ENCODE measurements at places on chromosomes 4 and X.
A peak's percentile ranks its signal among the peaks of the same experiment; 100 is the strongest.

DNA sequence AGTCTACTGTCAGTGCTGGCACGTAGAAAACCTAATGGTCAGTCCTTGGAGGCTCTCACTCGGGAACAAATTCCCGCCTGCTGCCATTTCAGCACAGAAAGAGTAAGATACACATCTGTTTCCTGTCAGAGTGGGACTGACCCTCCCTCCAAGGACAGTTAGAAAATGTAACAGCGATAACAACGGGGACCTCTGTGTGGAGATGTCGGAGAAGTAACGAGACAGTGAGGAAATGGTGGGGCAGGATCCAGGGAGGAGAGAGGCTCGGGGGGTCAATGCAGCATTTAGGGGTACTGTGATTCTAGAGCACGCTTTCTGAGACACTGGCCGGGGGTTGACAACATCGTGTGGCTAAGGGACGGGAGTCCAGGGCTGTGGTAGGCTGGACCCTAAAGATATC lies 36.0 kb upstream of the SORCS2 start:
- DNase-seq: no peak

DNA sequence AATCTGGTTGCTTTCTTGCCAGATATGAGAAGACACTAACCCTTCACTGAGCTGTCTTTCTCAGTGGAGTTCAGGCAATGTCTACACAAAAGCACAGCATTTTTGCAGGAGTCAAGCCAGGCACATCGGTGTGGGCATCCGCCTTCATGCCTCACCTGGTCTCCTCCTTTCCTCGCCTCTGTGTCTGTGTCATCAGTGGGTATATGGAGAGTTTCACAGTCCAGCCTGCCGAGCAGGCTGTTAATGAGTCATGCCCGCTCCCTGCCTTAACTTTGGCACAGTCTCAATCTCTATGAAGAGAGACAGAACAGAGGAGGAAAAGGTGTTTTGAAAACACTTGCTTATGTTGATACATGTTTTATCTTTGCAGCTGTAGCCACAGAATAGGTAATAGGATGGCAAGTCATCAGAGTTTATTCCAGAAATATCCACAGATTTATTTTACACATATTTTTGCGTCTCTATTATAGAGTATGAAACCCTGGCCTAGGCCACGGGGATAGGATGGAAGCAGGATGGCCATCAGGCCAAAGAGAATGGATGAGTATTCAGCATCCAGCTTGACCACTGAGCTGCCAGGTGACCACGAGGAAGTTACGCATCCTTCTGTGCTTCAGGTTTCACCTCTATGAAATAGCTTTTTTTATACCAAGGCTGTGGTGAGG lies 32.8 kb upstream of the MAML3 start:
- DNase-seq: no peak

GRCh38 chr4:67512501-67512900 lies 32.8 kb downstream of the CENPC start:
- no peak for DNase-seq

DNA sequence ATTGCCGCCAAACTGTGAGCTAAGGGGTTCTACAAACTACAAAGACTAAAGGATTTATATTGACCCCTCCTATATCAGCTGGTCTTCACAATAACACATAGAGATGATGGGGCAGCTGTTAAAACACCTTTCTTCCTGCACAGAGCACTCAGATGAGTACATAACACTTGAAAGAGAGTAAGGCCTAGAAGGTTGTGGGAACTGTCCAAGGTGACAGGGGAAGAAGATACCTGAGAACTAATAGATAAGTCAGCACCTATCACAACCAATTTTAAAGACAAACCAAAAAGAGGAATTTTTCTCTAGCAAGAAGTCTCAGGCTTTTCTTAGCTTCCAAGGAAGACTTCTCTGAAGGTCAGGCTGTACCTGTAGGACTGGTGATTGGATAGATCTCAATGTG lies 19.1 kb upstream of the CXCL6 start:
- no peak for DNase-seq

- DNase-seq: no peak
These were observed 64.9 kb downstream of the POLR2B start for GRCh38 chr4:57043347-57044251.

- no peak for DNase-seq
These were observed 965.3 kb downstream of the CCSER1 start for GRCh38 chr4:91092398-91092980.

- no peak for DNase-seq
These were observed 12.0 kb downstream of the BST1 start for GRCh38 chr4:15714646-15715435.

- DNase-seq: no peak
These were observed 244.2 kb upstream of the MAB21L2 start for GRCh38 chr4:150337734-150338133.

- no peak for DNase-seq
These were observed 46.0 kb upstream of the SFRP2 start for GRCh38 chr4:153834901-153835300.

- no peak for DNase-seq
These were observed 9.6 kb upstream of the DLG3 start for GRCh38 chrX:70434914-70435586.

- DNase-seq: peak; percentile 10
These were observed 47.5 kb downstream of the CLDN34 start for GRCh38 chrX:10014462-10015354.

DNA sequence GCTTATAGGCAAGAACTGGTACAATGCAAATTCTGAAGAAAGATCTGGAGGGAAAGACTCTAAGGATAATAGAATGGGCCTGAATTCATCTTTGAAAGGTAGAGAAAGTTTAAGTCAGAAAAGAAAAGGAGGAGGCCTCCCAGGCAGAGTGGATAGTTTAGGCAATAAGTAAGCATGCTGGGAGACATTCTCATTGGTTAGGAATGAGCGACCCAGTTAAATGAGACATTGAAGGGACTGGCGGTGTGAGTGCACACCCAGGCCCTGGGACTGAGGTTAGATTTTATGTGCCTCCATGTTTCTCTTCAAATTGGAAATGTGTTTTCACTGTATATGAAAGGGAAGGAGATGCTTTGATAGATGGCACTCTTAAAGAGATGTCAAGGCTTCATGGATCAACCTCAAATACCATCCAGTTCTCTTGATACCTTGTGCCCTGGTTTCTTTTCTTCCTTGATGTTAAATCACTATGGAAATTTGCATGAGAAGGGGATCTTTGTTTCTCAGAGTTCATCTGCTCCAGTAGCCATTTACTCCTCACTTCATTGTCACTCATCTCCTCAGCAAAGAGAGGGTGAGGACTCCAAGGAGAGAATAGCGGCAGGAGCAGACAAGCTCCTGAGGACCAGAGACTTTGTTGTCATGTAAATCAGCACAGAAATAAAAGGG lies 584.2 kb upstream of the INTU start:
- no peak for DNase-seq

DNA sequence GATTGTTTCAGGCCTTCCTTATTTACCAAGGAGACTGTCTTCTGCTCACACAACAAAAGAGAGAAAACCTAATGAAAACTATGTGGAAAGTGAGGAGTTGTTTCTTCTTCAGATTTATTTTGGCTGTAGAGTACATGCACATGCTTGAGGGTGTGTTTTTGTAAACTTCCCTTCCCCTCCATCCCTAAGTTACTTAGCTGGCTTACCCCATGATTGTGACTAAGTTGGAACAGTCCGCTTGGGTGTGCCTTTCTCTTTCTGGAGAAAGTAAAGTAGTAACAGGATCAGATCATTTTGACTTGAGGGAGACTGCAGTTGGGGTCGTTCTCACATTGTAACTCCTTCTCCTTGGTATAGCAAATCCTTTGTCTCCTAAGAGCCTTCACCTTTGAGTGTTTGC lies 155.9 kb downstream of the RTL9 start:
- no peak for DNase-seq

DNA sequence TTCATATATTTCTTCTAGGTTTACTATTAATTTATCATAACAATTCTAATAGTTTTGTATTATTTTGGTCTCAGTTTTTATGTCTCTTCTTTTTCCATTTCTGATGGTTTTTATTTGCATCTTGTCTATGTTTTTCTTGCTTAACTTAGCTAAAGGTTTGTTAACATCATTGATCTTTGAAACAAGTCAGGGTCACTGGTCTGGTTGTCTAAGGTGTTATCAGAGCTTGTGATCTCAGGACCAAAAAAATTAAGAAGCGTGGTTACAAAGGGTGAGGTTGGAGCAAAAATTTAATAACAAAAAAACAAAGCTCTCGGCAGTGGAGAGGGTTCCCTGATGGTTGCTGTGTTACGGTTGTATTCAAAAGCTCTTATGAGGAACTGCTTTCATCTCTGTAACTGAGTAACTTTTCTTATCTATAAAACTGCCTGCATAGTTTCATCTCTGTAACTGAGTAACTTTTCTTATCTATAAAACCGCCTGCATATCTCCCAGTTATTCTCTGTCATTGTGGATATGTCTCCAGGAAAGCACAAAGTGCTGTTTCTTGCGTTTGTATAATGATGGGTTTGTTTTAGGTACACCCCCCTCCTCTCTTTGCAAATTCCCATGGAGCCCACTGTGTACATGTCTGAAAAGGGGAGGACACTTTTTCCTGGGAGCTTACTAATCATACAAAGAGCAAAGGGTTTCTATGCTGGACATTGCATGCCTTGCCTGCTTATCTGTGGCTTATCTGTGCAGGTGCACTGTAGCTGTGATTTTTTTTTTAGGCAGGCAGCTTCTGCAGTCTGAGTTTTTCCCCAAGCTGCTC lies 62.4 kb upstream of the UGT2B15 start:
- no peak for DNase-seq

- no peak for DNase-seq
These were observed 1148.9 kb downstream of the STIM2 start for GRCh38 chr4:28009541-28009940.

Measured in cortex of kidney (tissue), 1 donor.